ENCODE measurements at places on chromosomes 1 and 21. TPM values are rescaled to one million over a fixed set of nuclear protein-coding genes. Genes with fewer than 3 reads are reported as not detected.

The IL10 gene
- polyA plus RNA-seq: 0.63 TPM

The LCE1F gene
- not detected for polyA plus RNA-seq

The ADAMTSL4 gene
- 25.7 TPM for polyA plus RNA-seq

The TMPRSS15 gene
- polyA plus RNA-seq: not detected

The RPE65 gene
- polyA plus RNA-seq: 0.35 TPM

Data from left lung (tissue), 14 donors.